Stimulated activated CD4-positive, alpha-beta T cell treated with anti-CD3 and anti-CD28 coated beads, Interleukin-15, amount 100 ng/mL, for 1 hour (primary cell): ENCODE measurements at places on chromosomes 3 and 15.

- DNase-seq = no peak
Measured at GRCh38 chr3:174846055-174846454, 13.1 kb upstream of the NAALADL2 start.

GRCh38 chr3:194938845-194939531 lies 253.3 kb downstream of the FAM43A start:
- no peak for DNase-seq

- DNase-seq = no peak
Measured at GRCh38 chr3:10561946-10562560, 56.7 kb upstream of the ATP2B2 start.

DNA sequence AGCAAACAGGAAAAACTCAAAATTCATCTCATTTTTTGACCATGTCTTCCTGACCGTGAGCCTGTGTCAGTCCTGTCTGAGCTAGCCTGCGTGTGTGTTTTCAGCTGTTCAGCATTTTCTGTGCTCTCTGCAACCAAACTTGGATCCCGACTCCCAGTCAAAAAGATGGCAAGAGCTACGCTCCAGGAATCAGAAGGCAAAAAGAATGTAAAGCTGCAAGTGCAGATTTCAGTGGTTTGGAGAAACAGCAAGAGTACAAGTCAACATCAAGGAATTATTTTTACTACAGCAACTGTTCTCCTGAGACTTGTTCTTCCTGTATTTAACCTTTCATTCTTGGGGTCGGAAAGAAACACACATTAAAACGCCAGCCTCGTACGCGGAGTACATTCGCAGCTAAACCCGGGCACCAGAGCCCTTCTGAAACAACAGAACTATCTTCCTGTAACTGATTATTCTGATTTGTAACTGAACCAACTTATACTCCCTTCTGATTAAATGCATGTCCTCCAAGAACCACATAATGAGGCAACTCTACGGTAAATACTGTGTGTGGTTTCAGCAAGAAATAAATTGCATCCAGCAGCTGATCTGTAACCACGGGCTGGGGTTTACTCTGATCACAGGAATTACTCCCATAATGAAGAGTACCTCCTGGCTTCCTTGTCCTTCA lies 107.4 kb downstream of the LRIG1 start:
- no peak for DNase-seq

- no peak for DNase-seq
Measured at GRCh38 chr15:58472821-58473581, 41.2 kb downstream of the LIPC start.
